GM10248 (cell line): ENCODE measurements at places on chromosomes 11 and 22.

- no peak for DNase-seq
Observed at GRCh38 chr22:43396321-43396933, 15.4 kb upstream of the MPPED1 start.

- DNase-seq, result no peak
Observed at GRCh38 chr11:4030197-4030596, 64.4 kb upstream of the RRM1 start.

GRCh38 chr11:18524248-18524647, 2.5 kb downstream of the TSG101 start:
- no peak for DNase-seq

DNA sequence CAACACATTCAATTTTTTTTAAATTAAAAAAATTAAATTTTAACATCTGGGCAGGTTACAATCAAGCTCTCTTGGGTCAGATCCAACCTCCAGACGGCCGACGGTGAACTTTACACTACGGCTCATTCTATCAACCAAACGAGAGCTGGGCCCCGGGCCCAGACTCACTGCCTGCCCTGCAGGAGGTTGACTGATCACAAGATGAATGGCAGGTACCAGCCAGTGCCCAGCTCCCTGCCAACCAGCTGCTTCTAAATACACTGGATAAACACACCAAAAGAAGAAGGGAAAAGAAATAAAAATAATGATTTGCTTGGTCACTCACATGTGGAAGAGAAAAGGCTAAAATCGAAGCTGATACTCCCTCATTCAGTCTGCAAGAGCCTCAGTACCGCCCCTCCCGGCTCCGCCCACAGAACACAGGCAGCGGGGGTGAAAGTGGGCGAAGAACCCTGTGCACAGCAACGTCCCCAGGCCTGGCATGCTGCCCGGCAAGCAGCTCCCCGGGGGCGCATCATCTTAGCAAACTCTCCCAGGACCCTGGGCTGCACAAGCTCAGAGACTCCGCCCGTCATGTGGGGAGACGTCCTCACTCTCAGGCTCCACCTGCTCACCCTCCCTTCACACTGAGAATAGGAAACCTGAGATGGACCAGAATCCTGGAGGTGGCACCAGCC, 303.4 kb downstream of the SHANK2 start:
- no peak for DNase-seq

DNA sequence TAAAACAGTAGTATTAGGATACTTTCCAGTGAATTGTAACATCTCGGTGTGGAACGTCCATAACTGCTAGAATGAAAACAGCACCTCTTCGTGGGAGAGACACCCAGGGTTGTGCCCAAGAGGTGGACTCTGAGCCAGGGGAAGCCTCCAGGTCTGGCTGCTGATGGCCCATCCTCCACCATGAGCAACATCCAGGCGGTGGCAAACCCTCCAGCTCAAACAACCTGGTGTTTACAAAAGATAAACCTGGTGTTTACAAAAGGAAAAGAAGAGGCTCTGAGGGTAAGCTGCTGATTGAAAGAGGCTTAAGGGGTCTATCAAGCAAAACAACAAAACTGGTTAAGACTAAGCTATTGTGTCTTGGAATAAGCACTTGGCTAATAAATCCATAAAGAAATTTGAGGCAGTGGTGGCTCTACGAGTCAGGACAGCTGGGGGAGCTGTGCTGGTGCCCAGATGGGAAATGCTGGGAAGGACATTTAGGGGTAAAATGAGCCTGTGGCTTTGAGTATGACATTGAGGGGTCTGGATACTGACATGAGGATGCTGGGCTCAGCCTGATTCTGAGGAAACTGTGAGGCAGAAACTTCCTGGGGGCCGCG, 909.0 kb downstream of the BRD1 start:
- no peak for DNase-seq

GRCh38 chr22:43772831-43773230, 39.3 kb downstream of the EFCAB6 start:
- no peak for DNase-seq

DNA sequence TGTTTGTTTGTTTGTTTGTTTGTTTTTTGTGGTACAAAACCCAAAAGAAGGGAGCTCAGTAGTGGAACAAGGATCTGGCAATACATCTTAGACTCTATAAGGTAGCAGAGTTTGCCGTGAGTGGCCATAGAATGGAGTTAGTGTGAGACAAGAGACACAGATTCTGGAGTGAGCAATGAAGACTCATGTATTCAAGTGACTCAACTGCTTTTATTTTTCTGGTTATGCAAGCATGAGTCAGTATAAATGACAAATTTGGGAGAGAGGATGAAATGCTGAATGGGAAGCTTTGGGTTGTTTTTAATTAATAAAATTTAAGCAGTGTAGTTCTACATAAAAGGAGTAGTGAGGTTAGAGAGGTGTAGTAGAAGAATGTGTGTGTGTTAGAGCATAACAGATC, 143.6 kb upstream of the ANO5 start:
- DNase-seq, result no peak

DNA sequence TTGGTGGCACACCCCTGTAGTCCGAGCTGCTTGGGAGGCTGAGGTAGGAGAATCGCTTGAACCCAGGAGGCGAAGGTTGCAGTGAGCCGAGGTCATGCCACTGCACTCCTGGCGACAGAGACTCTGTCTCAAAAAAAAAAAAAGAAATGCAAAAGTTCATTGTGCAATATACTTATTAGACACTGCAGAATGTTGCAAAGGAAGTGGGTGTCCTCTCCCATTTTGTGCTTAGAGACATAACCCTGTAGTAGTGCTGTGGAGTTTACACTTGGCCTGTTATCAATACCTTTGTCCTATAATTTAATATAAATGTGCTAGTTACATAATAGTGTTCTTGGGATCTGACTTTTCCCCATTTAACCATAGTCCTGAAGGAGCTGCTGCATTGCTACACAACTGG, 9.4 kb downstream of the BCL2L13 start:
- DNase-seq, result no peak

DNA sequence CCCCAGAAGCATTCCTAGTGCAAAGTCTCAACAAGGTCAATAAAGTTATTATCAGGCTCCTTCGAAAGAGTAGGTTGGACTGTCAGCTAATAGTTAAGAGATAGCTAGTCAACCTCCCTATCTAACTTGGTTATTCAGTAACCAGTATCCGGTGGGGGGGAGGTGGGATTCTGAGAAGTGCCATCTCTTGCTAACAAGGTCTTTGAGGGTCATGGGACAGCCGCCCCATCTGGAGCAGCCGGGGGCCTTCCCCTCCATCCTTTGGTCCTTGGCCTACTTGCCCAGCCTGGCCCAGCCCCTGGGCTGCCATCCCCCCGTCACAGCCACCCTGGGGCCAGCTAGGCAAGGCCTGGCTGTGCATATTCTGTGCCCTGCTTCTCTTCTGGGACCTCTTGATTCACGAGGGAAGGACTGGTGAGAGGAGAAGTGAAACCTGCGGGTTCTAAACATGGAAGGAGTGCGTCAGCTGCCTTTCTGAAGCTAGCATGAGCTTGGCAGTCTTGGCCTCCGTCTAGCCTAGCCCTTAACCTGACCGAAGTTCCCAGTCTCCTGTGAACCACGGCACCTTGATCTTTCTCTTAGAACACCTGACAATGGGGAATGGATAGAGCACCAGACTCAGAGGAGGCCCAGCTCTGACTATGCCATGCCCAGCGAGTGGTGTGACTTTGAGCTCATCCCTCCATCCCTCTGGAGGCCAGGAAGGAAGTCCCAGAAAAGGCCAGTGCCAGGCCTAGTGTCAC, 9.3 kb downstream of the SLC37A2 start:
- DNase-seq, result peak; percentile 89

DNA sequence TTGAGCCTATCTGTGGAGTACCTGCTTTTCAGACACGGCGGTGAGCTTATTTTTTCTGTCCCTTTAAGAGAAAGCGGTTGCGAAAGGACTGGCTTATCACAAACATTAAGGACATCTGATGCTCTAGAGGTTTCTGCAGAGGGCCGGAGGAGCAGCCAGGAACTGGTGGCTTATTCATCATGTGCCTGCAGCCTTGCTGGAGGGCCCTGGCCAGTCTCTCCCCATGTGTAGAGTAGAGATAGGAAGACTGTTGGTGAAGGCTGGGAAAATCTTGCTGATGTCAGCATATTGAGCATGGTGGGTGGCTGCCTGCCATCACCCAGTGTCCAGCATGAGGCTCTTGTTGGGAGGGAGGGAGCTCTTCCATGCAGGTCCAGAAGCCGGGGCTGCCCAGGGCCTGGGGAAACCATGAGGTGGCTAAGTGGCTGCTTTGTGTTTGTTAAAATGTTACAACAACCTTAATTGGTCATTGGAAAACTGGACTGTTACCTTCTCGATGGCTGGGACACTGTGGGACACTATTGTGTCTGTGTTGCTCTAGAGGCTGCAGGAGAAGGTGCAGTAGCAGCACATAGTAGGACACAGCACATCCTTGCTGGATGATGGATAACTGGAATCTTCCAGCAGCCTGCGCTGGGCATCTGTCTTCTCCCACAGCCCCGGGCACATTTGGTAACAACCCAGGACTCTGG, 54.3 kb downstream of the TSPAN18 start:
- no peak for DNase-seq

DNA sequence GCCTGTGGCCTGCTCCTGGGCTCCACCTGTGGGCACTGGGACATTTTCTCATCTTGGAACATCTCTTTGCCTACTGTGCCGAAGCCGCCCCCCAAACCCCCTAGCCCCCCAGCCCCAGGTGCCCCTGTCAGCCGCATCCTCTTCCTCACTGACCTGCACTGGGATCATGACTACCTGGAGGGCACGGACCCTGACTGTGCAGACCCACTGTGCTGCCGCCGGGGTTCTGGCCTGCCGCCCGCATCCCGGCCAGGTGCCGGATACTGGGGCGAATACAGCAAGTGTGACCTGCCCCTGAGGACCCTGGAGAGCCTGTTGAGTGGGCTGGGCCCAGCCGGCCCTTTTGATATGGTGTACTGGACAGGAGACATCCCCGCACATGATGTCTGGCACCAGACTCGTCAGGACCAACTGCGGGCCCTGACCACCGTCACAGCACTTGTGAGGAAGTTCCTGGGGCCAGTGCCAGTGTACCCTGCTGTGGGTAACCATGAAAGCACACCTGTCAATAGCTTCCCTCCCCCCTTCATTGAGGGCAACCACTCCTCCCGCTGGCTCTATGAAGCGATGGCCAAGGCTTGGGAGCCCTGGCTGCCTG, 1.4 kb downstream of the SMPD1 start:
- no peak for DNase-seq

DNA sequence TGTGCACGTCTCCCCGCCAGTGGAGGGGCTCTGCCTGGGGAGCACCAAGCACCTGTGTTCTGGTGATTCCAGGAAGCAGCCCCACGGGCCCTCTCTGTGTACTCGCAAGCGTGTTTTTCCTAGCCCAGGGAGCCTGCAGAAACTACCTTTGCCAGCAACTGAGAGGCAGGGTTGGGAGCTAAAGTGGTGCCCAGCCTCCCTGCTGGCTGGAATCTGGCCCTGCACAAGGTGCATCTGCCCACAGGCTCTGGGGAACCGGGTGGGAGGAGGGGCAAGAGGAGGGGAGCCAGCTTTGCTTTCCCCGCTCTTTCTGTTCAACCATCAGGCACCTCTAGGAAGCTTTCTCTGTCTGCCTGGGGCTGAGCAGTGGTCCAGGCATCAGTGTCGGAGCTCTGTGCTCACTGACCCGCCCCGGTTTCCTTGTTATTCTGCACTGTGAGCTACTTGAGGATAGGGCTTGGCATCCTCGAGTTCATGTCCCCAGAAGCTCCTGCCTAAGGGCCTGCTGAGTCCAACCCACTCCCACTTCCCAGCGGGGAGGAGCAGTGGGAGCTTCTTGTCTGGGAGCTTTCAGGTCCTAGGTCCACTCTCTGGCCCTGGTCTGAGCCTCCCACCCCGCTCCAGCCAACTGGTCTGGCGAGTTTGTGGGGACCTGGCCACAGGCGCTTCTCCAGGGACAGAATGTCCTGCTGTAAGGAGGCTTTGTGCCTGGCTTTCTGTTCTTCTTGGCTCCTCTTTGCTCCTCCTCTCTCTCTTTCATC, 14.9 kb downstream of the DAGLA start:
- no peak for DNase-seq

DNA sequence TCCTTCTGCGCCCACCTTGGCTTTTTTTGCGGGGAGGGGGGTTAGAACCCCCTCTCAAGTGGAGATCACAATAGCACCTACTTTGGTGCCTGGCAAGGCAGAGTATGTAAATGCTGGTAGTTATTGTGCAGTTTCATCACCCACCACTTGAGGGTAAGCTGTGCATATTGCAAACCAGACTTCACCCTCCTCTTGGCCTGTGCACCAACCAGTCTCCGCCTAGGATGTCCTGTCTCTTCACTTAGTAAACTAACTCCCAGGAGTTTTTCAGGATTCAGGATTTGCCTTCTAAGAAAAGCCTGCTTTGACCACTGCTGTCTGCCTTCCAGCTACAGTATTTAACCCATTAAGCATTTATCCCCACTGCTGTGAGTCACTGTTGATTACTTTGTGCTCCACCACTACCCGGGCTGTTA, 2.0 kb upstream of the UBXN1 start:
- peak; percentile 56 for DNase-seq
